ENCODE measurements at places on chromosomes 7 and 10.

GRCh38 chr7:81298951-81299666 is 380.3 kb upstream of the SEMA3C start:
- DNase-seq: no peak

GRCh38 chr7:135257790-135258189 is 24.2 kb downstream of the STRA8 start:
- DNase-seq: no peak

DNA sequence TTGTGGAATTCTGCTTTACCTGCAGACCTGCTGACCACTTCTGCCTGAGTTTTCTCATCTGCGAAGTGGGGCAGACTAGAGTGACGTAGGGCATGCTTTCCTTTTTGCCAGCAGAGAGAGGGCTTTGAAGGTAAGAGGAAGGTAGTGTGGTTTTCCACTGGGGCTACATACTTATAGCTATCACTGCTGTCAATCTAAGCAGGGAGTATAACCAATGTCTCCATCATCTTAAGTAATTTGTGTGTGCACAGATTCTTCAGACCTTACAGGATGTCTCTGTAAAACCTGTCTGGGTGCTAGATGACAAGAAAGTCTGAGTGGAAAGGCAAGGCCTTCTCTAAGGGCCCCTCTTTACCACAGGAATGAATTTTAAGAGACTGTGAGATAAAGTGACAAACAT is 106.8 kb downstream of the RBM20 start:
- no peak for DNase-seq

DNA sequence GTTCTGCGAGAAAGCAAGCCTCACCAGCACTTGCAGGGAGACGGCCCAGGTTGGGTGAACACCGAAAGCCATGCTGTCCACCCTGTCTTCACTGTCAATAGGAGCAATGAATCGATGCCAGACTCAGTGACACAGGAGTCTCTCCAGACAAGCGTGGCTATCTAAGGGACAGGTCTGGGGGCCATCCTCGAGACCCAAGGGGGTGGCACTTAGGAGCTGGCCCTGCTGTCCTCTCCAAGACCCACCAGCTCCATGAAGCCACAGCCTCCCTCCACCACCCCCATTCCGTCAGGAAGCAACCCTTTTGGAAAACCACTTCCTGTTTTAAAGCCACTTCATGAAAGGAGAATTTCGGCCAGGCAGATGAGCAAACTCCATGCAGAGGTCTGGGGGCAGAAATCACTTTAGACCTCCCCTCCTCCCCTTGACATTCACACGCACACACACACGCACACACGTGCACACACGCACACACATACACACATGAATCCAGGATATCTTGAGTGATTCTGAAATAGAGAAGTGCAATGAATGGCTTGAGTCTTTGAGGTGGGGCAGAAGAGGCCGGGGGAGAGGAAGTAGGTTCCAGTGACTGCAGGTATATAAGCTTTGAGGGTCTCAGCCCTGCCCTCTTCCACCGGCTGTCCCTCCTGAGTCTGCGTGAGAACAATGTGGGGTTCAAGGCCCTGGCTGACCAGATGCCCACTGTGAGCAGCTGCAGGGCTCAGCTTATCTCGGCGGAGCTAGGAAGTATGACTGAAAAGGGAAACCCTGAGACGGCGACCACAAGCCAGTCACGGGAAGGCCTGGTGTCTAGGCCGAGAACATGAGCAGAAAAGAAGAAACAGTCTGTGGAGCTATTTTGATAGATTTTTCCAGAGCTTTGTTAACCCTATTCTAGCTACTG is 25.0 kb downstream of the RGS10 start:
- DNase-seq: peak; percentile 79

DNA sequence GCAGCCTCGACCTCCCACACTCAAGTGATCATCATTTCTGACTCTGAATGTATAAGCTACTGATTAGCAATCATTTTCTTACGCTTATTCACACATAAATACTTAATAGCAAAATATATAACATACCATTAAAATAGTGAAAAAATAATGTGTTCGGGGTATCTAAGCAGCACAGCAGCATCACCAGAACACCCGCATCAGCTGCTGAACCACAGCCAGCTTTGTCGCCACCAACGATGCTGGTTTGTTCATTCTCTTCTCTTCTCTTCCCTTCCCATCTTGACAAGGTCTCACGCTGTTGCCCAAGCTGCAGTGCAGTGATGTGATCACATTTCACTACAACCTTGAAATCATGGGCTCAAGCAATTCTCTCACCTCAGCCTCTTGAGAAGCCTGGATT is 425.1 kb upstream of the LRGUK start:
- no peak for DNase-seq

- DNase-seq: no peak
Observed at GRCh38 chr10:36942616-36943015, 182.8 kb upstream of the ANKRD30A start.

- no peak for DNase-seq
Observed at GRCh38 chr10:63240807-63241206, 107.7 kb downstream of the NRBF2 start.

- no peak for DNase-seq
Observed at GRCh38 chr10:102620591-102621442, 23.5 kb upstream of the TRIM8 start.

Measured in inflammatory macrophage (primary cell).